PC-3 (cell line): ENCODE measurements at places on chromosomes 4 and X. TPM values are rescaled to one million over a fixed set of nuclear protein-coding genes. Genes with fewer than 3 reads are reported as not detected.

ANAPC10 gene
- total RNA-seq, result 26.0 and 33.1 TPM in 2 replicates

PAGE2 gene
- total RNA-seq, result not detected in 2 replicates

TBC1D8B gene
- total RNA-seq, result 1.0 and 1.8 TPM in 2 replicates

SUPT20HL2 gene
- total RNA-seq, result not detected in 2 replicates

SLC2A9 gene
- 0.11 TPM in 1 of 2 replicates, not detected in the other for total RNA-seq

SYTL5 gene
- total RNA-seq, result 0.04 and 0.17 TPM in 2 replicates

ZNF732 gene
- total RNA-seq, result not detected in 2 replicates

CLGN gene
- 7.9 and 9.6 TPM in 2 replicates for total RNA-seq

AFAP1 gene
- 42.1 and 51.4 TPM in 2 replicates for total RNA-seq

CHRDL1 gene
- total RNA-seq, result 0.40 and 0.47 TPM in 2 replicates

CXorf49 gene
- not detected in 2 replicates for total RNA-seq

PLS3 gene
- 248 and 267 TPM in 2 replicates for total RNA-seq

RRH gene
- 0.18 and 0.29 TPM in 2 replicates for total RNA-seq

MMRN1 gene
- total RNA-seq, result 0.69 and 0.73 TPM in 2 replicates

RAB33A gene
- total RNA-seq, result not detected in 2 replicates

TIGD2 gene
- 4.2 and 5.4 TPM in 2 replicates for total RNA-seq

DRD5 gene
- total RNA-seq, result not detected in 2 replicates

ADH4 gene
- not detected in 2 replicates for total RNA-seq

GLRA2 gene
- total RNA-seq, result not detected in 2 replicates

TREX2 gene
- total RNA-seq, result 1.4 and 4.7 TPM in 2 replicates

NXF2B gene
- not detected in 2 replicates for total RNA-seq
